ENCODE measurements at places on chromosomes 5 and 9.

- DNase-seq: no peak
Measured at GRCh38 chr9:103997856-103998370, 96.2 kb upstream of the SMC2 start.

- no peak for DNase-seq
Measured at GRCh38 chr5:61622156-61622555, 290.1 kb downstream of the ZSWIM6 start.

DNA sequence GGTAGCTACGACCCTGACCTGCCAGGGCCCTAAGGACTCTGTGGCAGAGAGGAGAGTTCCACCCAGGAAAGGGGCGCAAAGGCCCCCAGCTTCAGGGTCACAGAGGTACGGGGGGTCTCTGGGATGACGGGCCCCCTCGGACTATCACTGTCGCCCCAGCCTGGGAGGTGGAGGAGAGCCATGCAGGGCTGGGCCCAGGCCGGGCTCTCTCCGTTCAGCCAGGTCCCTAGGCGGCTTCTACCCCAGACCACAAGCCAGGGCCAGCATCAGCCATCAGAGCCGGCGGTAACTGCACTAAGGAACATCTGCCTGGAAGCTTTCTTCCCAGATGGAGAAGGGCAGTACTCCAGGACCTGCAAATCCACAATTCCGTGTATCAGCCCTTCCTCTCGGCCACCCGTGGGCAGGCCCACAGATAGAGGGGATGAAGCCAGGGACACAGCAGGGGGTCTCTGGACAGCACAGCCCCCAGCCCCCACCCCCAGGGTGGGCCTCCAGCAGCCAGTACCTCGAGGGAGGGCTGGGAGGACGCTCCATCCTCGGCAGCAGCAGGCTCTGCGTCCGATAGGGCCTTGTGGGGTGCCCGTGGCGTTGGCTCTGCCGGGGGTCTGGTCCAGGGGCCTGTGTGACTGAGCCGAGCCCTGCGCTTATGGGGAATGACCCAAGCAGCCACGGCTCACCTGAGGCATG, 38.4 kb downstream of the NACC2 start:
- DNase-seq: no peak

DNA sequence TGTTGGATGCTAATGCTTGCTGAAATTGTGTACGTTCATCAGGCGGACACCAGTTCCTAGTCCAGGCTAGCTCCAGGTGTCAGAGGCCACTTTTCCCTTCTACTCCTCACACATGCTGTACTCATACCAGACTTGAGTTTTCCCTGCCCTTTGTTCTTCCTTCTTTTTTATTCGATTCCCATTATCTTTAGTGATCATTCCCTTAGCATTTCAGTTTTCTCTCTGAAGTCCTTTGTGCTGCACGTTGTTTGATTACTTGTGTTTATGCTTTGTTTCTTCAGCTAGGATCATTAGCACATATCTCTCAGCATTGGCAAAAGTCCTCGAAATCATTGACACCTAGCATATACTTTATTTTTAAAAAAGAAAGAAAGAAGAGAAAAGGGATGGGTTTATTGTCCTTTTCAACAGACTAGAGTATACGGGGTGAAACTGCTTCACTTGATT, 409 bp upstream of the COX7C start:
- DNase-seq: no peak

DNA sequence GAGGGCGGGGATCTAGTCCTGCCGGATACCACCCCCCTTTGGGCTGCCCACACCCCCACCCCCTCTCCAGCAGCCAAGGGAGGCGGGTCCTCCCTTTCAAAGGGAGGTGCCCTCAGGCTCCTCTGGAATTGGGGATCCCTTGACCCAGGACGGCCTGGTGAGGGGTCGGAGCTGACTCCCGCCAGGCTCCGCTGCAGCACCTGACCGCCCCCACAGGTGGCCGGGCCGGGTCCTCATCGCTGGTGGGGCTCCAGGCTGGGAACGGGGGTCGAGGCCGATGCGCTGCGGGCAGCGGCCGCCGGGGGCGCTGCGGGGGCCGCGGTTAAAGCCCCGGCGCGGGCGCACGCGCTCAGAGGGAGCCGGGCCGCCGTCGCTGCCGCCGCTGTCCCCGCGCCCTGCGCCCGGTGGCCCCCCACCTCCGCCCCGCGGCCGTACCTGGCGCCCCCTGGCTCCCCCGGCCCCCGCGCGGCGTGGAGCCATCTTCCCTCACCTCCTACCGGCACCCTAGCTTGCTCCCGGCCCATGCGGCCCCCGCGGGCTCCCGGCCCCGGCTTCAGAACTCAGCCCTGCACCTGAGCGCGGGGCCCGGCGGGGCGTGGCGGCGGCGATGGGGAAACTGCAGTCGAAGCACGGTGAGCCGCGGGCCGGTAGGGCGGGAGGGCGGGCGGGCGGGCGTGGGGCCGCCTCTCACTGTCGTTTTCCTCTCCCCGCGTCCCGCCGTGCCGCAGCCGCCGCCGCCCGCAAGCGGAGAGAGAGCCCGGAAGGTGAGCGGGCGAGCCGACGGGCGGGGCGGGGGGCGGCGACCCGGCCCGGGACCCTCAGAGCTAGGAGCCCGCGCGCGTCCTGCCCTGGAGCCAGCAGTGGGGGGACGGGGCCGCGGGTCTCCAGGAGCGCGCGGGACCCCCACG, at the start of gene NKD2:
TSS of gene NKD2 (plus strand) at position 352 of the 908 bp plus-strand sequence. CDS start at position 608, 256 bp downstream.
- DNase-seq: peak; percentile 4

DNA sequence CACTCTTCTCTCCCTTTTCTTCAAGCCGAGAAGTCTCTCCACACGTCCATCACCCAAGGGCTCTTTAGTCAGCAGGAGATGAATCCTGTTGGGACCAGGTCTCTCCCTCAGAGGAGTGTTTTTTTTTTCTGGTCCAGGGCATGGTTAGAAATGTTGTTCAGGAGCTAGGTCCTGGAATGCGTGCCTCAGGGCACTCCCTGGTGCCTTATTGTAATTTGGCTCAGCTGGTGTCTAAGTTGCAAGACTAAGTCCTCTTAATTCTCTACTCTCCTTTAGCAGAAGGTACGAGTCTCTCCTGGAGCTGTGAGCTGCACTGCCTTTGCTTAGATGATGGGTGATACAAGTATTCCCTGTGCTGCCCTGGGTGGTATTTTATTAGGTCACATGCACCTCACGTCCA, 111.9 kb downstream of the CNTLN start:
- DNase-seq: no peak

GRCh38 chr5:115349001-115349817, 52.8 kb upstream of the CCDC112 start:
- no peak for DNase-seq

DNA sequence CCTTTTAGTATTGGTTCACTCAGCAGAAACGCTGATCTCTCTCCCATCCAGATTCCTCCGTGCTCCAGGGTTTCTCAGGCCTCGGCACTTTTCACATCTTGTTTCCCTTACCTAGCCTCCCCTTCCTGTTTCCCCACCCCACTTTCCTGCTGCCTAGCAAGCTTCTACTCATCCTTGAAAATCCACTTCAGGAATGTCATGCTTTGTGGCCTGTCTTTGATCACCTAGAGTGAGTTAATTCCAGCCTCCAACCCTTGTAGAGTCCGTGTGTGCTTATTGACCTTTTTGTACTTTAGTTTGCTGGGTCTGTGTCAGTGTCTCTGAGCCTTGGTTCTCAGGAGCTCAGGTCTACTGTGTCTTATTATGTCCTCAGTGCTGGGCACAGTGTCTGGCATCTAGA, 116.6 kb downstream of the AOPEP start:
- no peak for DNase-seq

DNA sequence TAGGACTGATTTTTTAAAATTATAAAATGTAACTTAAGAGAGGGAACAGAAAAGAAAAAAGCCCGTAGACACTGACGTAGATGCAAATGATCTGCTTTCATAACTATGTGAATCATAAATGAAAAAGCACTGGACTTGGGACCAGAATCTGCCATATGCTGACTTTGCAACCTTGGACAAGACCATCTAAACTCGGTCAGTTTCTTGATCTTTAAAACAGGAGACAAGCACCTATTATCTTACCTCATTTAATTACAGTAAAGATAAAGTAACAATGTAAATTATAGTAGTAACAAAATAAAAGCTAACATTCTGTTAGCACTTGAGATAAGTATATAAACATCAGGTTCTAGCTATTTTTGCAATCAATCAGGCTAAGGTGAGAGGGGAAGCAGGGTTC, 20.0 kb downstream of the FBXW2 start:
- DNase-seq: no peak

- DNase-seq: no peak
Measured at GRCh38 chr5:135569755-135570452, 8.9 kb downstream of the CXCL14 start.

- DNase-seq: no peak
Measured at GRCh38 chr5:169431386-169431785, 130.4 kb upstream of the SLIT3 start.

DNA sequence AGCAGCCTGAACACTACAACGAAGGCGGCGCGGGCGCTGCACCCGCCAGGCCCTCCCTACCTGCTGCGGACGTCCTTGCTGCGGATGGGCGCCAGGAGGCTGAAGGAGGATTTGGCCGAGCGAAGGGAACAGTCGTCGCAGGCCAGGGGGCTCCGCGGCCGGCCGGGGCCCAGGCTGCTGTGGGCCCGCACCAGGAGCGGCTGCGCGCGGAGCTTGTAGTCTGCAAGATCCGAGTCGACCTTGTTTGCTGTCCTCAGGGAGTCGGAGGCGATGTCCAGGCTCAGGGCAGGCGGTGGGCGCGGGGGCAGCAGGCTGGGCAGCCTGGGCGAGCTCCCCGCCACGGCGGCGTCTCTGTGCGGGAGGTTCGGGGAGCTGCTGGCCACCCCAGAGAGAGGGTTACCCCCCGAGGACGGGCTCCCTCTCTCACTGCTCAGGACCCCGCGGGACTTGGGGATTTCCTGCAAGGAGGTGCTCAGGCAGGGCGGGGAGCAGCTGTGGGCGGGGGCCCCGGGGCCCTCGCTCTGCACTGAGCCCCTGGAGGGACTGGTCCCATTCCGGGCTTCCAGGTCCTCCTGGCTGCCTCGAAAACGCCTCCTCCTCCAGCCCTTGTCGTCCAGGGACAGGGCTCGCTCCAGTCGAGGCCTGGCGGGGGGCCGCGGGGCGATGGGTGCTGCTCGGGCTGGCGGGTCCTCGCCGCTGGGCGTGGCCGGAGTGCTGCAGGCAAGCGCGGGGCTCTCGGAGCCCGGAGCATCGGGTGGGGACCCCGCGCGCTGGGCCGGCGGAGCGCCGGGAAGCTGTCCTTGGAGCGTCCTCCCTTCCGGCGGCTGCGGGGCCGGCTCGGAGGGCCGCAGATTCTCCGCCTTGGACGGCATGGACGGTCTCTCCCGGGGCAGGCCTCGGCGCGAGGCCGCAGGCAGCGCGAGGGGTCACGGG, 831 bp downstream of the INPP5E start:
- DNase-seq: peak; percentile 58

GRCh38 chr5:53127107-53127506, 17.6 kb upstream of the MOCS2 start:
- DNase-seq: no peak

DNA sequence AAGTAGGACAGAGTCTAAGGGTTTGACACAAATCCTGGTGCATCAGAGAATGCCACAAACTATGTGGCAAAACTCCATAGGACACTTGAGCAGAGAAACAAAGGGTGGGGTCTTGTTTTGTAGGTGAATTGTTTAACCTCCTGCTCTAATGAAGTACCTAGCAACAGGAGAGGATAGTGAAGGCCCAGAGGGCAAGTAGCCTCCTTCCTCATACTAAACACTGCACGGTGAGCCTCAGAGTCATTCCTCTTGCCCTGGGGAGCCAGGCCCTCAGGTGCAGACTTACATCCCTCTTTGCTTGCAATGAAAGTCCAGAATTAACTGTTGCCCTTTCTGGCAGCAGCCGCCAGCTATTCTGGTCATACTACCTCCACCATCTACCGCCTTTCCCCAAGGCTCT, 166.1 kb downstream of the DROSHA start:
- DNase-seq: no peak

DNA sequence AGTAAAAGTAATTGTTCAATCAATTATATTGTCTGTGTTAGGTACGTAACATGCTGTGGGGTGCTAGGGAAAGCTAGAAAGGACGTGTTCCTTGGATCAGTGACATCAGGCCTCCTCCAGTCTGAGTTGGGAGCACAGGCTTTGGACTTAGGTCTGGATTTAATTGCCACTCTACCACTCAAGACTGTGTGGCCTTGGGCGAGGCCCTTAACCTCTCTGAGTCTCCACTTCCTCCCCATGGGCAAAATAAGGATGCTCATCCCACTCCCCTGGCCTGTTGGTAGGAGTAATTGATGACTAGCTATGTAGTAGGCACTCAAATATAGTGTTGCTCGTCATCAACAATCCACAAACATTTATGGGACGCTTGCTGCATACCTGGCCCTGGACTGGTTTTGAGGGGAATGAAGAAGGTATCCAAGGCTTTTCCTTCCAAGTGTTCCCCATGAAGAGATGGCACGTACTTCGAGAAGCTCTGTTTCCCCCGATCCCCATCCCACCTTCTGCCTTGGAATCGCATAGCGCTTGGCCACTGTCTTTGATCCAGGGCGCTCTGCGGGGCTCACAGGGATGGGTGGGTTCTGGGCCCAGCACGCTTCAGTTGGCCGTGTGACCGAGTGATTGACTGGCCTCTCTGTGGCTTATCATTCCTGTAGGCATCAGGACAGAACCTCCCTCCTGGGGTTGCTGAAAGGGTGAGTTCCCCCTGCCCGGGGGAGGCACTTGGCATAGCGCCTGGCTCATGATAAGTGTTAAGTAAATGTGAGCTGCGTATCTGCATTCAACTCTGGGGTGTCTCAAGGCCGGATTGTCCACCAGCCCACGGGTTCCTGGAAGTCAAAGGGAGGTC, 8.1 kb downstream of the FGF18 start:
- DNase-seq: no peak

GRCh38 chr9:806285-807156, 35.0 kb upstream of the DMRT1 start:
- DNase-seq: no peak

DNA sequence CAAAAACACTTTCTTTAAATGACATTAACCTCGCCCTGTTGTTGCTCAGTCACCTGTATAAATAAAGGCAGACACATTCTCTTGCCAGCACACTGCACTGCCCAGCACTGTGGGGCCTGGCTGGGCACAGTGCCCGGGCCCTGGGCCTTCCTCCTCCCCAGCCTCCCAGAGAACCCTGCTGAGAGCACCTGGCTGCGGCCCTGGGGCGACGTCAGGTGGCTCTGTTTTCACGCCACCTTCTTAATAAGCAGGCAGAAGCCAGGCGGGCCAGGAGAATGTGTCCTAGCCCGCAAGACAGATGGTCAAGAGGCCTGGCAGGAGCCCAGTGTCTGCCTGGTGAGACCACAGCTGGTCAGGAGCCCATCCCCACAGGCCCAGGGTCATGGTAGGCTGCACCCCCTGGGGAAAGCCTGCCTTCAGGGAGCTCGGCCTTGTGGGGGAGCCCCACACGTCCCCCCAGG, 8.2 kb upstream of the AGPAT2 start:
- no peak for DNase-seq

GRCh38 chr5:90640484-90641059, 82.0 kb downstream of the ADGRV1 start:
- no peak for DNase-seq

DNA sequence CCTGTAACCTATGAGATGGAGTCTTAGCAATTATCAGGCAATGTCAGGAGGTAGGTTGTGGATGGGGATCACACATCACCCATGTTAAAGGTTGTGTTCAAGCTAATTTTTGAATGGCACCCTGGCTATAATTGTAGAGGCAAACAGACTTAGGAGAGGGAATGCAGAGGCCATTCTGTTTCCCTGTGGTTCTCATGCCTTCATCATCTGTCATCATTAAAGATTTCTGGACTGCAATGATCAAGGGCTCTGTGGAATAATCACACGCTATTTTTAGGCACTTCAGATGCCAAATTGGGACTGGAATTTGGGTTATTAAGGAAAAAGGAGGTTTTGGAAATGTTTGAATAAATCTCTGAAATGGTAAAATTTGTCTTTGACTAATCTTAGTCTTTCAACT, 1065.4 kb downstream of the TAF11L14 start:
- DNase-seq: no peak

Measured in T-helper 1 cell (primary cell).